ENCODE measurements at places on chromosomes 6 and 20.

DNA sequence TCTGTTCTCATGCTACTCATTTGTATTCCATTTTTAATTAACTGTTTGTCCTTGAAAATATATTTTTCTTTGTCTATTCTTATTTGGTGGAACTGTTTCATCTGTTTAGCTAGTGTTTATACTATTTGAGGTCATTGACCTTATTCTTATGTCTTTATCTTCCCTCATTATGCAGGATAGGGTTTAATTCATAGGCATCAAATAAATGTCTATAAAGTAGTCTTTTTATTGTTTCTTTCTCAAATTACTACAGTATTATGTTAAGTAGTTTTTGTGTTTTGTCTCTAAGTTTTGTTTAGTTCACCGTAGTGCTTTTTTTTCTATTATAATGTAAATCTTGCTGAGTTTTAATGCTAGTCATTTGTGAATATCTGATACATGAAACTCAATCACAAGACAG, 19.0 kb downstream of the TIAM2 start:
- DNase-seq, result no peak

- no peak for DNase-seq
These were observed 80.7 kb downstream of the ANKS1A start for GRCh38 chr6:34969662-34970265.

GRCh38 chr20:409697-410559, 1.8 kb downstream of the RBCK1 start:
- no peak for DNase-seq

- DNase-seq, result no peak
These were observed 239.5 kb downstream of the SLC24A3 start for GRCh38 chr20:19451923-19452295.

DNA sequence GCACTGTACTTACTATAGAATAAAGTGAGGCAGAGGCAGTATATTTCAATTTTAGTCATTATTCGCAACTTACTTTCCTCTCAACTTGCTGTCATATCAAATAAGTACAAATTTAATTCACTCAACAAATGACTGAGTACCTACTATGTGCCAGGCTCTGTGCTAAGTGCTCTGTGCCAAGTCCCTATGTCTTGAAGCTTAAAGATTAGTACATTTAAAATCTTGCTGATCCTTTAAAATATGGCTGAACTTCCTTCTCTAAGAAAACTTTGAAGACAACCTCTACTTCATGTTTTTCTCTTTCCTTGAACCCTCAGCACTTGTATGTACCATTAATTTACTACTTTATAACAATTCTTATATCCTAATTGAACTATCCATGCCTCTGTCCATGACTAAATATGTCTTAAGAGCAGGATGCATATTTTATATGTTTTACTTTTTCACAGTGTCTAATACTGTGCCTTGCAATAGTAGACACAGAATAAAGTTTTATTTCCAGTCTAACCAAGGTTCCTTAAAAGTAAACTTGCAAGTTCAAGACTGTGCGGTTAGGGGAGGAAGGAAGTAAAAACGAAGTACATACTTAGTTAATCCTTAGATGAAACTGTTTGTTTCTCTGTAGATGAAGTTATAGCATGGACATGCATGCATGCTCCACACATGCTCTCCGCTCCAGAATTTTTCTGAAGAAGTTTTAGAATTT, 10.0 kb upstream of the LATS1 start:
- no peak for DNase-seq

DNA sequence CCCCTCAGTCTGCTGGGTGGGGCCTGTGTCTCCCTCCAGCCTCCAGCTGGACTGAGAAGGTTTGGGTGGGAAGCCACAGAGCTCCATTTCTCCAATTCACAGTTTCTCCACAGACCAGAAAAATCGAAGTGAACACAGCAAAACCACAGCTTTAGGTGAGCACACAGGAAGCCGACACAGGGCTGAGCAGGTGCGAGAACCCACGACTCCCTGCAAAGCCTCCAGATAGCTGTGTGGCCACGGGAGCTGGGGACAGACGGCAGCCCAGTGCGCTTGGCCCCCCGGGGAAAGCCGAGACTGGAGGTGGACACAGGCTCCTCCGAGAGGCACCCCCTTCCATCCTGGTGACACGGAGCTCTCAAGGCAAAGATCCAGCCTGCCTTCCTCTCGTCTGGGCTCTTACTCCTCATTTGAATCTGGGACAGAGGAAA, 29.0 kb upstream of the MPC1 start:
- peak; percentile 50 for DNase-seq

- no peak for DNase-seq
These were observed 622.4 kb upstream of the FLRT3 start for GRCh38 chr20:14959506-14960475.

GRCh38 chr20:49945701-49946477, 9.7 kb downstream of the RNF114 start:
- DNase-seq, result no peak

GRCh38 chr20:34632870-34633452, 43.9 kb downstream of the PIGU start:
- no peak for DNase-seq

GRCh38 chr6:13919861-13920260, 4.9 kb upstream of the RNF182 start:
- DNase-seq, result no peak

DNA sequence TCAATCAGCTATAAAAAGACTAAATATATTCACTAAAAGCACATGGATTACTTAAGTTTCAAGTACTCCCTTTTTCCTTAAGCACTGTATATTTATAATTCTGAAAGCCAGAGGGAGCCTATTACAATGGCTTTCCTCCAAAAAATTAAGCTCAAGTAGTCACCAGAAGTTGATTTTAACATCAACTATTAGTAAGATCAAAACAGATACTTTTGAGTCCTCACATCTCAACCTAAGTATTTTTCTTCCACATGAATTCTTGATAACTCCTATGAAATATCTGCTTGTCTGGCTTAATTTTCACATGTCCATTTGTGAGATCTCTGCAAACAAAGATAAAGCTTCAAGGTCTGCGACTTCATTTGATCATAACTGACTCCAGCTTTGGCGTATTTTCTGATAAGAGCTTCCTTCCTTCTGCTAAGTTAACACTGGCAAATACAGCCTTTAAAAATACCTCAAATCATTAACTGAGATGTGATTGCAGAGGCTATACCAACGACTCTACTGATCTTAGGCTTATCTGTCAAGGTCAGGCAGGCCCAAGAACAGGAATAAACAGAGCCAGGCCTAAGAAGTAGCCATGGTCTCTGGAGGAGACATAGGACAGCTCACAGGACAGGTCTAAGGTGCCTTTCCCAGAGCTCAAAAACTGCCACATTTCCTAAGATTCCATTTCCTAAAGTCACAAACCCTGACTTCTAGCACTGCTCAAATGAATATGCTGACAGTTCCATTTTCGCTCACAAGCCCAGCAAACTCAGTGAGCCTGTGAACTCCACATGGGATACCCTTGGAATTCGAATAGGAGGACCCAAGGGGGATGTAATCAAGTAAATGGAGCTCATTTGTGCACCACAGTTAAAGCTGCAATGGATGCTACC, 10.0 kb downstream of the SNX5 start:
- no peak for DNase-seq

DNA sequence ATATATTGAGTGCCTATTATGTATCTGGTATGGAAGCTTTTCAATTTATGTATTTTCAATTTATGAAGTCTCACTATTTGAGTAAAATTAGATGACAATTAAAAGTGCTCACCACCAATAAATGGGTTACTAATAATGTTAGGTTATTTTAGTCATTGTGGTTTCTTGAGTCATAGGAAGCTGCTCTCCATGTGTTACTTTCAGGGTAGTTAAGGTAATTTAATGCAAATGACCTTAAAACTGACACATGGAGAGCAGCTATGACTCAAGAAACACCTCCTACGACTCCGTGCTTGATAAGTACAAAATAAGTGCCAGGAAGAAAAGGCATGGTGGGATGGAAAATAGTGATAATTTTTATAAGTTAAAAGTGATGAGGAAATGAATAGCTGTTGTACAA, 16.5 kb upstream of the TINAG start:
- no peak for DNase-seq

DNA sequence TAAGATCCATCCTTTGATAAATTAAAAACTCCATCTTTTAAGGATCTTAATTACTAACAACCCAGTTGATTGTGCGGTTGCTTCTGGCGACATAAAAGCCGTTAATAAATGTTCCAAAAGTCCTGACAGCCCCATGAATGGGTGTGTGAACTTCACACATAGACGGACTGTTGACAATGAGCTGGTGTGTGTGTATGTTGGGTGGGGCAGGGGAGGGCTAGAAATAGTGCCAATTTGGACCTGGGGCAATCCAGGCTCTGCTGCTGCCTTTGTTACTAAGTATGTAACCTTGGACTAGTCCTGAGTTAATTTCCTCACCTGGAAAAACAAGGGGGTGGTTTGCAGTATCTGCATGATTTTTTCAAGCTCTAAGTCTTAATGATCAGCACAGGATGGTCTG, 4.2 kb downstream of the MAS1 start:
- DNase-seq, result no peak

- DNase-seq, result no peak
These were observed 55.7 kb downstream of the GPR63 start for GRCh38 chr6:96781557-96781956.

DNA sequence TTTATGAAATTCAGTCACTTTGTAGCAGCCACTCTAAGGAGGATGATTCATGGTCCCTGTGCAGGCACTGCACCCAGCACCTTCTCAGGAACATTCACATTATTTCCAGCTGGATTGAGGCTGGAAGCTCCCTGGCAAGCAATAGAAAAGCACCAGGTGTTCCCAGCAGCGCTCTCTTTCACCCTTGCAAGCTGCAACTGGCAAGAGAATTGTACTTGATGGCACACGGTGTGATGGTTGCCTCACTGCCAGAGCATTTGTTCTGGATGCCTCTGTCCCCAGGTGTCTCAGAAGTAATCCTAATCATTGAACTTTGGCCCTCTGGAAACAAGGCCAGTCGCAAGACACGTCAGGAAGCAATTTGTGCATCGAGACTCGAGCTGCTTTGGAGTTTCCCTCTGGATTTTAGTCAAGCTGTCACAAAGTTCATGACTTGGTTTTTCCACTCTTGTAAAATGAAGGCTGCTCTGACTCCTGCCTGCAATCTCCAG, 24.9 kb upstream of the PHACTR2 start:
- no peak for DNase-seq

- no peak for DNase-seq
These were observed 226.8 kb downstream of the TMEM242 start for GRCh38 chr6:157096522-157096921.

DNA sequence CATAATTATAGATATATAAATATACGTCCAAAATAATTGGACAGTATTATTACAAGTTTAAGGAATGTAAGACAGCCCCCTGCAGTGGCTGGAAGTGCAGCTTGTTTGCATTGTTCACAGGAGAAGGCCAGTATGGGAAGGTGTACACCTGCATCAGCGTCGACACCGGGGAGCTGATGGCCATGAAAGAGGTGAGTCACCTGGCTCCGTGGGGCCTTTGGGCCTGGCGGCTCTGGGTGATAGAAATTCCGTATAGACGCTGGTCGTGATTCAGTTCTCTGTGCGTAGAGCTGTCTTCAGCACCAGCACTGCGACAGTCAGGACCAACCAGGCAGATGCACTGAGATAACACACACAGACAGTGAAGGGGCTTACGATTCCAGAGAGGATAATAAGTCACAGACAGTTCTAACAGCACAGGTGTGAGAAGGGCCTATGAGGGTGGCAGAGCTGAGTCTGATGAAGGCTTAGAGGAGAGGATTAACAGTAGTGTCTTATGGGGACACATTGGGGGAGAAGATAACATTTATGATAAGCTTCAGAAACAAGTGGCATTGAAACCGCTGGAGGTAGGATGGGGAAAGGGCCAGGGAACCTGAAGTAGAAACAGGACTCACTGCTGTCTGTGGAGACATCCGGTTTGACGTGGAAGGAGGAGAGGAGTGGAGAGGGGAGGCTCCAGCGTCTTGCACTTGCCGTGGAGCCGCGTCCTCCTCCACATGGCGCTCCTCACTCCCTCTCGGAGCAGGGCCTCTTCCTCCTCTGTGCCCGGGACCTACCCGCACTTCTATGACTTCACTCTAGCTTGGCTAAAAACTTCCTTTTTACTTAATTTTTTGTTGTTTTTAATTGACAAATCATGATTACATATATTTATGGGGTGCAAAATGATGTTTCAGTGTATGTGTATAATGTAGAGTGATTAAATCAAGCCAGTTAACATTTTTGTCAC, 116.5 kb downstream of the MAP3K4 start:
- no peak for DNase-seq

GRCh38 chr6:29919506-29920445, 22.6 kb upstream of the HLA-A start:
- no peak for DNase-seq

GRCh38 chr6:32974541-32975308, 6.3 kb downstream of the BRD2 start:
- no peak for DNase-seq

- DNase-seq, result no peak
These were observed 384.9 kb downstream of the CENPW start for GRCh38 chr6:126724821-126725220.

GRCh38 chr20:309841-310644, 12.7 kb downstream of the ZCCHC3 start:
- DNase-seq, result peak; percentile 81

- no peak for DNase-seq
These were observed 179.5 kb downstream of the SYNDIG1 start for GRCh38 chr20:24648919-24649318.

Data from CD4-positive, alpha-beta T cell treated with Interleukin-12 subunit alpha and Interleukin-12 subunit beta, for 1 hour (primary cell).